Esophagus squamous epithelium (tissue), 5 donors: ENCODE measurements at places on chromosomes 7 and 10.

DNA sequence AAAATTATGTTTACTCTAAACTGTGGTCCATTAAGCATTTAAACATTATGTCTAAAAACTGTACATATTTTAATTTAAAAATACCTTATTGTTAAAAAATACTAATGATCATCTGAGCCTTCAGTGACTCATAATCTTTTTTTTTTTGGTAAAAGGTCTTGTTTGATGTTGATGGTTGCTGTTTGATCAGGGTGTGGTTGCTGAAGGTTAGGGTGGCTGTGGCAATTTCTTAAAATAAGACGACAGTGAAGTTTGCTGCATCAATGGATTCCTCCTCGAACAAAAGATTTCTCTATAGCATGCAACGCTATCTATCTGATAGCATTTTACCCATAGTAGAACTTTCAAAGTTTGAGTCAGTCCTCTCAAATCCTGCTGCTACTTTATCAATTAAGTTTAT, 180.0 kb upstream of the AHR start:
- no peak for DNase-seq

DNA sequence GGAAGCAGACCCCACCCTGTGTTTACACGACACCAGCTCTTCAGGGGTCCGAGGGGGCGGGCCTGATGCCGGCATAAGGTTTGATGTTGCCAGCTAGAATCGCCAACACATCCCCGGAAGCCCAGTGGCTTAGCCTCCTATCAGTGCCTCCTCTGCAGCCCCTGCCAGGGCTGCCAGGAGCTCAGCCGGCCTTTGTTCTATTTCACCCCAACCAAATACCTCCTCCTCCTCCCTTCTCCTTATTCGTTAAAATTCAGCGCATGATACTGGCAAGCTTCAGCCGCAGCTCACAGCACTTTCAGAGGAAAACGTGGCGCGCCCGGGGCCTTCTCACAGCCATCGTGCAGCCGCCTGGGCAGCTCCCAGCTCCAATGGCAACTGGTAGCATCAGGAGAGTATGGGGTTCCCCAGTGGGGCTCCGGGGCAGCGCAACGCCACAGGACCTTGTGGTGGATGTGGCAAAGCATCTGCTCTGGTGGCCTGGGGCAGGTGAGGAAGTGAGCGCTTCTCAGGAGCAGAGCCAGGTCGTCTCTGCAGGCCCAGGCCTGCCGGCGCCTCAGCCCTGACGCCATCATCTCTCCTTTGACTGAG, 176.4 kb upstream of the RHEB start:
- DNase-seq, result no peak

GRCh38 chr7:5679813-5680473, 101.5 kb downstream of the RNF216 start:
- DNase-seq, result no peak

- DNase-seq, result no peak
These were observed 81.2 kb upstream of the UCN3 start for GRCh38 chr10:5283305-5284158.

GRCh38 chr10:99344715-99345114, 15.6 kb downstream of the CNNM1 start:
- DNase-seq, result no peak

GRCh38 chr7:37425498-37425897, 23.2 kb downstream of the ELMO1 start:
- no peak for DNase-seq

DNA sequence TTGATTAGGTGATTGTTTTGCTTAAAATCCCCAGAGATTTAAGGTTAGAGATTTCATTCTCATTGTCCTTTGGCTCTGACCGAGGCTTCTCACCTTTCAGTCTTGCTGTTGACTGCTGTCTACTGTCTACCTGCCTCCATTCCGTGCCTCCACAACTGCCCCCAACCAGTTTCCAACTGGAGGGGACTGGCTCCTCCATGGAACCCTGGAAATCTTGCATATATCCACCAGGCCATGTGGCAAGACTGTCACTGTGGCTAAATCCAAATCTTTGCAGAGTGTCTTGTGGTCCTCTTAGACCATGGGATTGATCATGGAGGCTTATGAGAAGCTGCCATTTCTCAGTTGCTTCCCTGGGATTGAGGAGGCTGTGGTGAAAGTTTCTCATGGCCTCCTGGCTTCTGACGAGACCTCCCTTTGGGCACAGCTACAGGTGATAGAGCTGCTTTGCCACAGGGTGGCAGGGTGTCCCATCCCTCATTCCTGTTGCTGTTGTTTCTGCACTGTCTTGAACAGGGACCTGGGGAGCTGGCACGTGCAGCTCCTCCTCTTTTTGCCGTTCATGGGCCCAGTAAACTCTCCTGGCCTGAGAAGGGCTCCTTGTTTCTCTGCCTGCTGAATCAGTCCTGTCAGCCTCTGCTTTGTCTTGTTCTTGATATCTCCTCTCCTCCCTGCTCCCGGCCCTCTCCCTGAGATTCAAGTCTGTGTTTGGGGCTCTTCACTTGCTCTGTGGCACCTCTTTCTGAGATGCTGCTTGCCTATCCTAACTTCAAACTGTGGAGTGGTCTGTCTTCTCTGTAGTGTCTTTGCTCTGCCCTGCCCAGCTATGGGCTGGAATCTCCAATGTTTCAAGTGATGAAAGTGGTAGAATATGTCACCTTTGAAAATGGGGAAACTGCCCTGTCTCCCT, 63.6 kb upstream of the IGFBP3 start:
- no peak for DNase-seq

GRCh38 chr10:18312374-18313139, 172.3 kb downstream of the CACNB2 start:
- DNase-seq, result no peak

DNA sequence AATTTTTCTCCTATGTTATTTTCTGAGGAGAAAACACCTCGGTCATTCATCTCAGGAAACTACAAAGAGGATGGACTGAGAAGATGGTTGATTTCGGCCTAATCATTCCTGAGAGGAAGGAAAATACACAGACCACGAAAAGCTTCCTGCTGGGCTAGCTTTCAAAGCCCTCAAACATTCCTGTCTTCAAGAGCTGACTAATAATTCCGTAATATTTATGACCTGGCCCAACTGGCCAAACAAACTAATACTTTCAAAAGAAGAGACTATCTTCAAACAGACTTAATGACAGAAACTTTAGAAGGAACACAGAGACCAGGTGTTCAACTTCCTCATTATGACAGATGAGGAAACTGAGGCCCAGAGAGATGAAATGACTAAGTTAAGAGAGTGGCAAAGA, 215.1 kb upstream of the FRMD4A start:
- DNase-seq, result no peak

- no peak for DNase-seq
These were observed 243.1 kb upstream of the AOAH start for GRCh38 chr7:36967387-36967786.

- no peak for DNase-seq
These were observed 363.3 kb downstream of the ARL4A start for GRCh38 chr7:13050703-13051102.

DNA sequence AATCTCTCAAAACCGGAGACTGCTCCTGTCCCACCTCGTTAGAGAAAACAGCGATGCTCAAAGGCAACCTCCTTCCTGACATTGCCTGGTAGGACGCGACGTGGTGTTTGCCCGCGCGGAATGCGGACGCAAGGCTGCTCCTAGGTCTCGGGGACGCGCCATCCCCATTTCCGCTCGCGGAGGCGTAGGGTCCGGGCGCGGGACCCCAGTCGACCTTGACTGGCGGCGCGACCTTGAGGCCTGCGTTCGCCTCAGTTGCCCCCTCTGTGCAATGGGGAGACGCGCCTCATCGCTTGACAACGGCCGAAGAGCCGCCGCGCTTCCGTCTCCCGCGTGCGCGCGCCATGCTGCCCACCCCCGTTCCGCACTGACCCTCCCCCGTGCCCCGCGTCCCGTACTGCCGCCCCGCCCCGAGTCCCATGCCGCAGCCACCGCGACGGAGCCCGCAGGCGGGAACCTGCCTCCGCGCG, 412 bp upstream of the PPIA start:
- DNase-seq, result no peak

- DNase-seq, result no peak
These were observed 24.8 kb downstream of the ADCY1 start for GRCh38 chr7:45598886-45599520.
